Foreskin fibroblast (primary cell): ENCODE measurements at places on chromosomes 5 and 9.

GRCh38 chr9:107288701-107289100 is 5.6 kb downstream of the RAD23B start:
- no peak for DNase-seq

GRCh38 chr5:68222824-68223354 is 7.3 kb downstream of the PIK3R1 start:
- no peak for DNase-seq

DNA sequence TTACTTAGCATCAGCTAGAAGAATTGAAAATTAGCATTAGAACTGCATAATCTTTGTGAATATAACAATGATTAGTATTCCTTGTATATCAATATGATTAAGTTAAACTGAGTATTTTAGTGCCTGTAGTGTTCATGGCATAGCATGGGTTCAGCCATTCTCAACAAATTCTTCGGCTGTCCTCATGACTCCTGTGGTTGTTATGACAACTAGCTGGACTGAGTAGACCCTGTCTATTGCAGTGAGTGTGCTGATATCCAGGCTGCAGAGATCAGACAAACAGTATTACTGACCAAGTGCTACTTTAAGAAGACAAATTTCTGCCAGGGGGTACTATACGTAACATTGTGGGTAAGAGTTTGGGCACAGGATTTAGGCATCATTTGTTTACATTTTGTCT is 125.9 kb downstream of the NUDT12 start:
- no peak for DNase-seq

DNA sequence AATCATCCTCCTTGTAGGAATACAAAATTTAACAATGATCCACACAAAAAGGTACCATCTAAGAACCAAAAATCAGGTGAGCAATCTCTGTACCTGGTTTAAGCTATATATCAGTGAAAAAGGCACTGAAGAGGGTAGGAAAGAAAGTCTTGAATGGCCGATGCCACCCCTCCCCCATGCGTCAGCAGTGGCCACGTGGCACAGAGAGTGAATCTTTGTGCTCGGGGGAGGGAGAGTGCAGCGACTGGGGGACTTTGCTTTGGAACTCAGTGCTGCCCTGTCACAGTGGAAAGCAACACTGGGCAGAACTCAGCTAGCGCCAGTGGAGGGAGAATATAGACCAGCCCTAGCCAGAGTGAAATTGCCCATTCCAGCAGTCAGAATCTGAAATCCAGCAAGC is 28.3 kb upstream of the PDE4D start:
- DNase-seq: no peak

DNA sequence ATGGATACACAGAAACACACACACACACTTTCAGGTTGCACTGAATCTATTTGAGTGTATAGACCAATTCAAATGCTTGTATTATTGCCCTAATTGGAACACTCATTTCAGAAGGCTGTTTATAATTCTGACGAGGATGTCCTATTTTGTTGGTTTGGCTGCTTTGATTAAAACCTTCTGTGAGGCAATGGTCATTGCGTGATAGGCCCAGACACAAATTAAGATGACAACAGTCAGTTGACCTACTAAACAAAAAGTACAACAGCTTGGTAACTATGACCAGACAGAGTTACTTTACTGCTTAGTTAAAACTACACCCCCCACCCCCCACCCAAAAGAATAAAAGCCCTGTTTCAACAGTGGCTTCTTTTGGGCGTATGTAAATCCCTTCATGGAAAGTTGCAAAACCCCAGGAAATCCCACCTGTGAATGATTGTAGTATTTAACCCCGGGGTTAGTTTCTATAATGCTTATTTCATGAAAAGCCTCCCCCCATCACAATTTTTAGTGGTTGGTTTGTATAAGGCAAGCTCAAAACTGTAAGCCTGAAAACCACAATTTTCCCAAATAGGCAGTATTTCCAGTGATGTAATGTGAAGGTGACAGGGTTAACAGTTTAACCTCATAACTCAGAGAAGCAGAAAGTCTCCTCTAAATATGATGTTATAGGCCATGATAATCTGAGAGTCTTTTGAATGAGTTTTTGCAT is 340.8 kb downstream of the FGF10 start:
- DNase-seq: peak; percentile 7

DNA sequence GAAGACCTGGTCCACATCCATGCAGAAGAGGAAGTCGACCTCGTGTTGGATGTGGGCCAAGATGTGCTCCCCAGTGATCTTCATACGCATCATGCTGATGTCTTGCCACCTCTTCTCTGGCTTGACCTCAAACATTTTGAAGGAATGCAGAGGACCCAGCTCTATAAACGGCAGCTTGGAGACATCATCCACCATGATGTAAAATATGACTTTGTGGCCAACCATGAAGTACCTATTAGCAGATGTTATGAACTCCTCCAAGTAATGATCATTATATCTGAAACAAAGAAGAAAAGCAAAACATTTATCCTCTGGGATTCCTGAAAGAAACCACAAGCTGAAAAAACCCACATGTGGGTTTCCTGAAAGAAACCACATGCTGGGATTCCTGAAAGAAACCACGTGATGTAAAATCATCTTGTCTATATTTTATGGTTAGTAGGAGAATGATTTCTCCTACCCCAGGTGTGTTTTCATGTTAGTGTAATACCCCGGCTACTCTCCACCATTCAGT is 52.3 kb downstream of the GGTA1 start:
- DNase-seq: no peak

- no peak for DNase-seq
Measured at GRCh38 chr5:135110785-135111596, 77.0 kb upstream of the PITX1 start.

GRCh38 chr5:102312586-102313370 is 16.7 kb upstream of the SLCO4C1 start:
- DNase-seq: no peak

DNA sequence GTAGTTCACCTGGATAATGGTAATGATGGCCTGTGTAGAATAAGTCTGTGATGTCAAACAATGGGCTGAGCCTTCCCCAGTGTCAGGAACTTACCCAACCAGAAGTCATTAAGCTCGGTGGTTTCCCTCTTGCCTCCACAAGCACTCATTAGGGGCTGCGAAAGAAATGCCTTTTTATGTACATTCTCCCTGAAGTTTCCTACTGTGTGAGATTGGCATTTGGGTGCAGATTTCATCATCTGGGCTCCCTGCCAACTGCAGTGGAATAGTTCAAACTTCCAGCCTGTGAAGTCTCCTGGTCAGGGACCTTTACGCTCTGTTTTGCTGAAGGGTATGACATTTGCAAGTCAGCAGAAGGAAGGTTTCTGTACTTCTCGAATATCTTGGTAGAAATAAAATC is 41.6 kb upstream of the TMEM215 start:
- DNase-seq: no peak

- DNase-seq: no peak
Measured at GRCh38 chr5:112878760-112879159, 17.7 kb downstream of the SRP19 start.

GRCh38 chr5:135596788-135597187 is 18.0 kb upstream of the CXCL14 start:
- DNase-seq: no peak

DNA sequence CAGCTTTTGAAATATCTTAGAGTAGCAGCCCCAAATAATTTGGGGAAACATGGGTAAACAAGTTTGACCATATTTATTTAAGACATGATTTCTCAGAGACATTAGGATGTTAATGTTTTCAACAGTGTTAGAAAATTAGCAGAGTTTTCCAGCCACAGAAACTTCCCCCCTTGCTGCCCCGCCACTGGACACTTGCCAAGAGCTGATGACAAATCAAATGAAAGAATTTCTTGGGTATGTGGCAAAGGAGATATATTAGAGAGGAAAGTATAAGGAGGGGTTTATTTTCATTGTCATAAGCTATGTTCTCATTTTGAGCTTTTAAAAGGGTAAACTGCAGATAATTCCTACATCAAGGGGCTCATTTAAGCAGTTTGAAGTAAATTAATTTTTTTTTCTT is 15.9 kb downstream of the GABRA1 start:
- no peak for DNase-seq

GRCh38 chr5:138752341-138752950 is 779 bp upstream of the CTNNA1 start:
- DNase-seq: peak; percentile 70

GRCh38 chr9:99112750-99113413 is 8.0 kb downstream of the TGFBR1 start:
- no peak for DNase-seq

DNA sequence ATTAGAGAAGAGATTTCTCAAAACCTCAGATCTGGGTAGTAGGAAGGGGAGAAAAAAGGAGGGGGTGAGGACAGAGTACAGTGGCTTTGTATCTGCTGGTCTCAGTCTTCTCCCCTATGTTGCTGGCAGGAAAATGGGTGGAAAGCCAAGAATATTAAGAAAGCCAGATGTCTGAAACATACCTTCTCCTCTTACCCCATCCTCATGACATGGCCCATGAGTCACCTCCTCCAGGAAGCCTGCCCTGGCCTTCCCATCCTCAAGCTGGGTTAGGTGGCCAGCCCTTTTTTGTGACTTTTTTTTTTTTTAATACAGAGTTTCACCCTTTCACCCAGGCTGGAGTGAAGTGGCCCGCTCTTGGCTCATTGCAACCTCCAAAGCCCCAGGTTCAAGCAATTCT is 61.8 kb downstream of the ABCA1 start:
- peak; percentile 60 for DNase-seq

GRCh38 chr9:22103685-22104575 is 94.8 kb upstream of the CDKN2B start:
- DNase-seq: peak; percentile 51

GRCh38 chr5:115271295-115272050 is 8.8 kb upstream of the PGGT1B start:
- DNase-seq: no peak

- DNase-seq: no peak
Measured at GRCh38 chr9:93595861-93596365, 19.5 kb downstream of the PHF2 start.

GRCh38 chr9:77307166-77307565 is 129.8 kb downstream of the VPS13A start:
- DNase-seq: no peak

- no peak for DNase-seq
Measured at GRCh38 chr9:27990524-27990923, 417.2 kb upstream of the C9orf72 start.

GRCh38 chr9:106305428-106306133 is 557.4 kb upstream of the ZNF462 start:
- no peak for DNase-seq

DNA sequence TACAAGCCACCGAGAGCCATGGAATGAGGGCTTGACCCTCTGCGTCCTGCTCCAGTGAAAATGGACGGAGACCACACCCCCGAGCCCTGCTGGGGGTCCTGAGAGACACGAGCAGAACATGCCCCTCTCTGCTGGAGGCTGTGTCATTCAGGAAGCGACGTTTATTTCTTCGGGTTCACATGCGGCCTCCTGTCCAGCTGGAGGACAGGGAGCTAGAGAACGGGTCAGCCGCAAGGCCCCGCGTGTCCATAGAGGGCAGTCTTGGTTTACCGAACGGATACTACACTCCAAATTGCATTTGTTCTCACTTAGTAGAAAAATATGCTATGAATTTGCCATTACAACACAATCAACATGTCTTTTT is 36.1 kb downstream of the MRPL36 start:
- DNase-seq: peak; percentile 92

DNA sequence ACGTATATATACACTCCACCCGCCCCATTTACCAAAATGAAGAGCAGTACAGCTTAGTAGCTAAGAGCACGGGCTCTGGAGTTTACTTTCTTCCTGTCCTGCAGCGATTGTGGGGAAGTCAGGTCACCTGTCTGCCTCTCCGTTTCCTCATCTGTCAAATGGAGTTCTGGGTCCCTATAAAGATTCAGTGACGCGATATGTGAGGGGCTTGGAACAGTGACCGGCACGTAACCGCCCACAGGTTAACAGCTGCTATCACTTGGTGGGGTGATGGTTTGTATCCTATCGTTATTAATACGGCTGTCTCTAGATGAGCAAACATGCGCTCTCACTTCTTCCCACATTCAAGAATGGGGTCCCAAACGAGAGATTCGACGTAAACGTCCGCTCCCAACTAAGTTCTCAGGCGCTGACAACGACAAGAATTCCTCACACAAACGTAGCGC is 426 bp downstream of the FAM114A2 start:
- no peak for DNase-seq

DNA sequence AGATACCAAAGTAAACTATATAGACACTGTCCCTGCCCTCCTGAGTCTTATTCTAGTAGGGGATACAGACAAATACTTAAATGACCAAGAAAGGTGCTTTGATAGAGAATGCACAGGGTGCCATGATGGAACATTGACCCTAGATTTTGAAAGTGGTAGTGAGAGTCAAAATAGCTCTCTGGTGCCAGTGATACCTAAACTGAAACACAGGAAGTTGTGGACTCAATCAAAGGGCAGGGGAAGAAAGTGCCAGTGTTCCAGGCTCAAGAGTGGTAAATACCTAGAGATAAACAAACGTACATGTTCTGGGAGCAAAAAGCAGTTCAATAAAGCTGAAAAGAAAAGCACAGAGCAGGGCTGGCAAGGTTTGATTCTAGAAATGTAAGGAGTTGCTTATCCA is 267.6 kb downstream of the ISL1 start:
- no peak for DNase-seq

- DNase-seq: no peak
Measured at GRCh38 chr5:74816875-74817274, 49.3 kb downstream of the FAM169A start.

DNA sequence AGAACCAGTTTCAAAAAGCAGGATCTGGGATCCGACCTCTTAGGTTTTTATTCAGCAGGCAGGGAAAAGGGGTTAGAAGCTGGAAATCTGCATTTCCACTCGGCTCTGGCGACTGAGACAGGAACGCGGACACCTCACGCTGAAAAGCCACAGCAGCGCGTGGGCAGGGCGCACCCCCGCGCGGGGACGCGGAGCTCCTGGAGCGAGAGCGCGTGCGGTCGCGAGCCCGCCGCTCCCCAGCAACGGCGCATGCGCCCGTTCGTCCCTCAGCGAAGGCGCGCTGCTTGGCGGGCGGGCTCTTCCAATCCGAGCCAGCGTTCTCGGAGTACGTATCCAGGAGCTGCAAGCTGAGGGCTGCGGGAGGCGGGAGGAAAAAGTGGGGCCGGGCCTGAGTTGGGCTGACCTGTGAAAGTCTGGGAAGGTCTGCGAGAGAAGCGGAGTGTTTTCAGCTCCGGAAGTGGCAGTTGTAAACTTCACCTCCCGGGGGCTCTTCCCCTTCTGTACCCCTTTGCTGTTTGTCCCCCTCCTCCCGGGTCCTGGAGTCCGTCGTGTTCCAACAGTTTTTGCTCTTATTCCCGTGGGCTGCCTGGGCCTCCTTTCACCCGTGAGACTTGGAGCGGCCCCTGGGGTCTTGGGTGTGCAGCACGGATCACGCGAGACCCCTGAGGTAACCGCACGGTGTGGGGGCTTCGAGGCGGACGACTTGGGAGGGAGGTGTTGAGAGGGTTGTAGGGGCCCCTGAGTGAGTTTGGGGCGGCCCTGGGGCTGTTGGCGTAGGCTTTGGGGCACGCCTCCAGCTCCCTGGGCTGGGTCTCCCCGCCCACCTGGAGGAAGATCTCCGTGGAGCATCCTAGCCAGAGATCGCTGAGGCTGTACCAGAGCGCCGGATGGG is at the start of gene CCDC171:
Gene CCDC171, plus strand, starts transcription at position 408 of the 892 bp plus-strand sequence. CDS start 11,046 bp downstream, outside the sequence.
- peak; percentile 94 for DNase-seq

DNA sequence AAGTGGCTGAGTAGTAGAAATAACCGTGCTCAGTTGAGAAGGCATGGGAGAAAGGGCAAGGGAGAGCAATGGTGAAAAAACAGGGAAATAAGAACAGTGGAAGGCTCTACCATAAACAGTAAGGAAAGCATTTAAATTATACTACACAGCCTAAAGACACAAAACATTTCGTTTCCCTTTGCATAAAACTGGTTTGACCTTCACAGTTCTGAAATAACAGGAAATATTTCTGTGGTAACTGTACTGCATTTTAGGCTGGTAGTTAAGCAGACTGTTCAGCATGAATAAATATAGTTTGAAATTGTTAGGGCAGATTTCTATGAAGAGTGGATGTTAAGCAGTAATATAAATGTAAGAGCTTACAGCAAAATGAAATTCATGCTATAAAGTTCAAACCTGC is 147.5 kb downstream of the CSNK1G3 start:
- DNase-seq: no peak
